NCI-H1694 (cell line): ENCODE measurements at places on chromosomes 3 and 15.

DNA sequence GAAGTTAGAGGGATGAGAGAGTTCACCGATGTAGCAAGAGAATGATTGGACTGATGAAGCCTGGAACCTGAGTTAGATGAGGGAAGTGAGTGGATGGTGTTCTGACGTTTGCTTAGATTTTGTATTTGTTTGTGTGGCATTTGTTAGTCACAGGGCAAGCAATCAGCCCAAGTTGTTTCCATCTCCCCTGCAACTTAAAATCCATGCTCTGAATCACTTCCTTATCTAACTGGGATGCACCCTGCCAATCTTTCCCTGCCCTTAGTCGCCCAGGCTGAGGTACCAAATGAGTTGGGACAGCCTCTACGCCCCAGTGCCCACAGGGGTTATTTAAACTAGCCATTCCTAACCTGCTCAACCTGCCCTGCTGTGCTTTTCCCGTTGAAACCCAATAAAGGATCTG lies 12.6 kb downstream of the PAQR5 start:
- DNase-seq = no peak

DNA sequence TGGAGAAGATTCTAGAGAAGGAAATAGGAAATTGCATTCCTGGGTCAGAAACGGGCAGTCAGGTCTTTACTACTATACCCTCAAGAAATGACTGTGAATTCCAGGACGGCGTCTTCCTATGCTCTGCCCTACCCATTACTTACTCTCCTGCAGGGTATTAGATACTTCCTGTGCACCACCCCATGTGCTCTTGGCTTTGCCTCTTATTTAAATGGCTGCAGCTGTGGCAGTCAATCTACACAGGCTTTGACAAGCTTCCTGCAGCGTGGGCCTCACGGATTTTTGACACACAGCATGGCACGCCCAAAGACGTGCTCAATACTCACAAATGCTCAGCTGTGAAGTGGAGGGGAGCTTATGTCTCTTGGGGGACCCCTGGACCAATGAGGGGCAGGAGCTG lies 206.1 kb downstream of the SV2B start:
- DNase-seq = no peak

DNA sequence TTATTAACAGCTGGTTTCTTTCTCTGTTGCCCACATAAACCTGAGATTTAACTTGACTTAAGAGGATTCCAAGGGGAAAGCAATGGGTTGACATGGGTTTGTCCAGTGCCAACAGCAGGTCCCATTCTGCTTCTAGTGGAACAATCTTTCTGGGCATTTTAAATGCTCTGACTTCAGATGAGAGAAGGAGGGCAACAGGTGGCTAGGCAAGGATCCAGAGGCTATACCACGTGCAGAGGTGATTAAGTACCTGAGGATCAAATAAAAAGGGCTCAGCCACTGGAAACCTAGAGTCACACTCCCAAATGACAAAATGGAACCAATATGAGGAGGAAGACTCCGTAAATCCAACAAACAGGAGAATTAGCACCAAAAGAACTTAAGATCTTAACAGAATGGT lies 28.5 kb downstream of the CMTM6 start:
- DNase-seq = no peak

GRCh38 chr3:56620371-56620770 lies 62.7 kb downstream of the TASOR start:
- no peak for DNase-seq

- no peak for DNase-seq
Observed at GRCh38 chr3:154421083-154421482, 8.9 kb downstream of the GPR149 start.
